Effector memory CD8-positive, alpha-beta T cell (primary cell): ENCODE measurements at places on chromosomes 6 and 20.

- DNase-seq = no peak
Measured at GRCh38 chr20:64192406-64192805, 28.2 kb downstream of the MYT1 start.

- DNase-seq = no peak
Measured at GRCh38 chr20:54914995-54915394, 439.6 kb downstream of the DOK5 start.

DNA sequence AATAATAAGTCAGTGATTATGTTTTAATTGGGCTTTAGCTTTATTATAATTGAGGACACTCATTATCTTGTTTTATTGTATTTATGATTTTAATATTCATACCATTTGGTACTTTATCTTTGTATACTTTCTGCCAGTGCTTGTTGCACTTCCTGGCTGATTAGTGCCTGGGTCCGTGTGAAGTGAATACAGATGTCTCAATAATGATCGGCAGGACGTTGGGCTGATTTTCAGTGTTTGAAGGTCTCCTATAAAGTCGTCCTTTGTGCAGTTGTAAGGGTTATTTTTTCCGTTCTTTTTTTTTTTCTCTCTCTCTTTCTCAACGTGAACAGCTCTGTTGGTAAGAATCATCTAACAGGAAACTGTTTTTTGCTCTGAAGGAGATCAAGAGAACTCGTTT, 450.0 kb upstream of the POU3F2 start:
- DNase-seq = no peak

DNA sequence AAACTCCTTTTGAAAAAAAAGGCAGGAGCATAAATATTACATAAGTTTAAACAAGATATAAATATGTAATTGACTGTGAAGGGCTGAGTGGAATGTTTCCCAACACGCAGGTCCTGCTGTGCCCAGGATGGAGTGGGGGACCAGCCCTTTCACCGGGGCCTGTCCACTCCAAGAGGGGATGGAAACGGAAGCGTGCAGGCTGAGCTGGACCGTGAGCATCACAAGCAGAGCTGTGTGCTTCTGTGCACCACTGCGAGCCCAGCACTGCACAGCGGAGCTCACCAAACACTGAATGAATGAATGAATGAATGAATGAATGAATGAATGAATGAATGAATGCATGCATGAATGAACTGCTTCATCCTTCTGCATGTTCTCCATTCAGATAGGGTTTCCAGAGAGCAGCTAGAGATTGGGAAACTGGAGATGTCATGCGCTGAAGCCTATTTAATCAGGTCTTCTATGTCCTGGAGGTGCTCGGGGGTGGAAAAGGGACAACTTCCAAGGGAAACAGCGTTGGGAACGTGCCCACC, 157.7 kb downstream of the ANKRD60 start:
- no peak for DNase-seq

GRCh38 chr20:62413896-62414481, 6.9 kb upstream of the CABLES2 start:
- no peak for DNase-seq

DNA sequence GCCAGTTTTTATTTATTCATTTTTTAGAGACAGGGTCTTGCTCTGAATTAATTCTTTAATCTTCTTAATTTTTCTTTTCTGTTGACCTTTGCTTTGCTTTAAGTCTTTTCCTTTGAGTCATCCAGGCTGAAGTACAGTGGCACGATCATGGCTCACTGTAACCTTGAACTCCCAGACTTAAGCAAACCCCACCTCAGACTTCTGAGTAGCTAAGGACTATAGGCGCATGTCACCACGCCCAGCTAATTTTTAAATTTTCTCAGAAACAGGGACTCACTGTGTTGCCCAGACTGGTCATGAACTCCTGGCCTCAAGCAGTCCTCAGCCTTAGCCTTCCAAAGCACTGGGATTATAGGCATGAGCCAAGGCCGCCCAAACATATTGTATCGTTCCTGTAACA, 71.3 kb upstream of the GNRH2 start:
- no peak for DNase-seq

DNA sequence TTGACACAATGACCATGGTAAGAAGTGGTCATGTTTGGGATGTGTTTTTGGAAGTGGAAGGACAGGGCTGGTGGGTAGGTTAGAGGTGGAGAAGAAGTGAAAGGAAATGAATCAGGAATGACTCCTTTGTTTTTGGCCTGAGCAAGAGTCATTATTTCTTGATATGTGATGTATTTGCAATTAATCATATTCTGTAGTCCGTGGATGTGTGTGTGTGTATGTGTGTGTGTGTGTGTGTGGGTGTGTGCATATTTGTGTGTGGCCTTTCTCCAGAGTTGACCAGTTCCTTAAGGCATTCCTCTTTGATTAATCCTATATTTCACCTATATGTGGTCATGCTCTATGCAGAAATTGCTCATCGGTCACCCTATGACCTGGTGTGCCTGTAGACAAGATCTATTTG, 130.7 kb downstream of the UTRN start:
- DNase-seq = no peak

GRCh38 chr6:157274471-157275226, 48.7 kb downstream of the TMEM242 start:
- DNase-seq = peak; percentile 78

GRCh38 chr6:84213217-84213616, 14.2 kb downstream of the CEP162 start:
- DNase-seq = no peak

- no peak for DNase-seq
Measured at GRCh38 chr6:38404355-38404754, 235.4 kb downstream of the BTBD9 start.
